ENCODE measurements at places on chromosomes 12 and 14.
A peak's percentile ranks its signal among the peaks of the same experiment; 100 is the strongest.

DNA sequence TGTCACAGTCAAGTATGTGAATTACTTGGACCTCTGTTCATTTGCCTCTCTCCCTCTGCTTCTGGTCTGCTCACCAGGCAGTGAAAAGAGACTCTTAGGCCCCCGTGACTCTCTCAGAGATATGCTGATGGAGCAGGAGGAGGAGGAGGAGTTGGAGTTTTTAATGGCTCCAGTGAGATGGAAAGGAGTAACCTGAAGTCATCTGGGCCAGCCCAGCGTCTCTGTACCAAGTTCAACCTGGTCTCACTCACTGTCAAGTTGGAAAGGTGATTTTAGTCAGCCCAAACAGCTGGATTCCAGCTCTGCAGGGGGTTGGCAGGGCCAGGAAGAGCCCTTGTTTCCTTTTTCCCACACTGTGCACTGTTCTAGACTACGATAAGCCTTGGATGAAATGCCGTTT lies 48.6 kb downstream of the SH2B3 start:
- DNase-seq: no peak

DNA sequence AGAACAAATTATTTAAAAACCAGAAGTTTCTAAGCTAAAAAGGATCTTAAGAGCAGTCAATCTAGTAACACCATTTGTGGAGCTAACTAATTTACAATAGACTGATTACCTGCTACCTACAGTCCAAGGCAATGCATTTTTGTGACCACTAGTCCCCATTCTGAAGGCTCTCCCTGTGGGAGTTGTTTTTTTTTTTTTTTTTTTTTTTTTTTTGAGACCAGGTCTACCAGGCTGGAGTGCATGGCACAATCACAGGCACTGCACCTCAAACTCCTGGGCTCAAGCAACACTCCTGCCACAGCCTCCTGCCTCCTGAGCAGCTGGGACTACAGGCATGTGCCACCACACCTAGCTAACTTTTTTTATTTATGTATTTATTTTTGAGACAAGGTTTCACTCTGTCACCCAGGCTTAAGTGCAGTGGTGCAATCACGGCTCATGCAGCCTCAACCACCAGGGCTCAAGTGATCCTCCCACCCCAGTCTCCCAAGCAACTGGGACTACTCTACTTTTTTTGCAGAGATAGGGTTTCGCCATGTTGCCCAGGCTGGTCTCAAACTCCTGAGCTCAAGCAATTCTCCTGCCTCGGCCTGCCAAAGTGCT lies 3.9 kb downstream of the GNPTAB start:
- no peak for DNase-seq

DNA sequence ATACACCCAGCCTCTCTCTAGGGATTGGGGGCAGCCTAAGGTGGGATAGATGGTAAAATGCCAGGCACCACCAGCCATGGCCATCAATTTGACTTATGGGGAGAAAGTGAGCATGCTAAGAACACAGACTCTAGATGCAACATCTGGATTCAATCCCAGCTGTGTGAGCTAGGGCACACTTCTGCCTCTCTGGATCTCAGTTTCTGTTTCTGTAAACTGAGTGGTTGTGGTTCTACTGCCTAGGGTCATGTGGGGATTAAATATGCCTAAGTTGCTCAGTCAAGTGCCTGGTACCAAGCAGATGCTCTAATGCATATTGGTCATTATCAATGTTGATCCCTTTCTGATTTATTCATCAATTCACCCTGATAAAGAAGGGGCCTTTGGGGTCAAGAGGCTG lies 12.6 kb upstream of the OAS1 start:
- no peak for DNase-seq

- no peak for DNase-seq
These were observed 58.2 kb downstream of the DIO3 start for GRCh38 chr14:101619484-101619883.

DNA sequence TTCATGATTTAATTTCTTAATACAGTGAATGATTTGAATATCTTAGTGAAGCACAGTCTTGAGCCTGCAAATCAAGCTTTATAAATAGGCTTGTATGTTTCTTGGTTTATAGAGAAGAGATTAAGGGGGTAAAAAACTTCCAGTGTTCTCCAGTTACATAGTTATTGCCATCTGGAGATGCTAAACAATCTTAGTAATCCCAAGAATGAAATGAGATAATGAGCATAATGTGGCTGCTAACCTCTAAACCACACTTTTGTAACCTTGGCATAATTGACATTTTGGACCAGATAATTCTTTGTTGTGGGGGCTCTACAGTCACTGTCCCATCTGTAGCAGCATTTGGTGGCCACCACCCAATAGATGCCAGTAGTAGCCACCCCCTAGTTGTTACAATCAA lies 316.8 kb downstream of the CCDC91 start:
- DNase-seq: peak; percentile 12

- no peak for DNase-seq
These were observed 112.1 kb downstream of the TSPAN9 start for GRCh38 chr12:3189282-3189681.

DNA sequence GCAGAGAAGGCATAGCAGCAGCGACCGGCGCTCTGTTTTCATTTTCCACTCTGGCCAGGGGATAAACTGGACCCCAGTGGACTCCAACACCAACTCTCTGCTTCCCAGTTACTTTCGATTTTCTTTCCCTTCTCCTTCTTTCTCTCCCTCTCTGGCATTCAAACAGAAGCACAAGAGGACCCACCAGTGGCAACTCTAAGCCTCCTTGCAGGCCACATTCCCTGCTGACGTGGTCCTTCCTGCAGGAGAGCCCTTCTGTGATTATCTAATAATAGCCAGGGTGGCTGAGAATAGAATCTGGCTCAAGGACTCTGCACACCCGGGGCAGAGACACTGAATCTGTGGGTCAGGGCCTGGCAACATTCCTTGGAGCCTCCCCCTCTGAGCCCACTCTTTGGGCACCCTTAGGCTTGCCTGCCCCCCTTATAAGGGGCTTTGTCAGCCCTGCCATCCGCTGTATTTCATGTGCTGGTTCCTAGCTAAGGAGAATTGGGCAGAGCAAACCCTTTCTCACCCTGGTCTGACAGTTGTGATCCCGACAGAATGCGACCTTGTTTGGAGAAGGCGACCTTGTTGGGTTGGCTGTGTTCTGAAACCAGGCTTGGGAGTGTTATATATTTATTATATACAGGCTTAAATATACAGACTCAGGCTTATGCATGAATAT lies 8.2 kb upstream of the HOXC6 start:
- DNase-seq: no peak

- DNase-seq: peak; percentile 20
These were observed 89.5 kb downstream of the ALX1 start for GRCh38 chr12:85369365-85370154.

GRCh38 chr12:70236990-70237389 lies 6.2 kb upstream of the CNOT2 start:
- no peak for DNase-seq

GRCh38 chr14:99327050-99327449 lies 55.1 kb upstream of the BCL11B start:
- no peak for DNase-seq

DNA sequence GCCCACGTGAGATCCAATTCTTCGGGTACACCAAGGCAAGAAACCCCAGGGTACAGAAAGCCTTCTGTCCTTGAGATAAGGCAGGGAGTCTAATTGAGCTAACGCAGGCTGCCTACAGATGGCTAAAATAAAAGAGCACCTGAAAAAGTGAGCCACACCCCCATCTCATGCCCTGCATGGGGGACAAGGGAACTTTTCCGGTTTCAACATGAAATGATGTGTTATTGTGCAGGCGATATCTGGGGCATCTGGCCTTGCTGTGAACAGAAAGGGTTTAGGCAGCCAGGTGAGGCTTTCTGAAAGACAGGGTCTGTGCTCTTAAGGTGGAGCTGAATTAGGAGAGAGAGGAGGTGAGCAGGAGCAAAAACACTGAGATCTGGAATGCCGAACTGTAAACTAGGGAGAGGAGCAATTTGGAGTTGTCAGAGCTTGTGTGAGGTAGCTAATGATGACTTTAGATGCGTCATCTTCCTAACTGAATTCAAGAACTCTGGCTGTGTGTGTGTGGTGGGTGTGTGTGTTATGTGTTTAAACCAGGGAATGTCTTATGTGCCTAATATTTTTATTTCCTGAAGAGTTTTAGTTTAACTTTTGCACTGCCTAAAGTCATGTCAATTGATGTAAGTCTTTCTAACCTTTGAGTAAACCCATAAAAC lies 20.1 kb upstream of the LDHB start:
- no peak for DNase-seq

DNA sequence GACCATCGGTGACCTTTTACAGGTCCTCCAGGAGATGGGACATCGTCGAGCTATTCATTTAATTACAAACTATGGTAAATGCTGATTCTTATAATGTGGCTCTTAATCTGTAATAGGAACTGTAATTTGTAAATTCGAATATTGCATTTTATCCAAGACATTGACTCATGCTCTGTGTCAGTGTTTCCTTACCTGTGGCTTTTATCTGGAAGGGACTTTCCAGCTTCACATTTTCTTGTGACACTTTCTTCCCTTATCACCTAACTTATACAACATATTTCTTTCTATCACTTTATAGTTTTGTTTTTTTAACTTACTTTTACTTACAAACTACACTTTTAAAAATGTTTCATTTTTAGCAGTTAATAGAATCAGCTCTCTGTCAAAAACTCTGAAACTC lies 14.8 kb downstream of the IRAK3 start:
- DNase-seq: no peak

DNA sequence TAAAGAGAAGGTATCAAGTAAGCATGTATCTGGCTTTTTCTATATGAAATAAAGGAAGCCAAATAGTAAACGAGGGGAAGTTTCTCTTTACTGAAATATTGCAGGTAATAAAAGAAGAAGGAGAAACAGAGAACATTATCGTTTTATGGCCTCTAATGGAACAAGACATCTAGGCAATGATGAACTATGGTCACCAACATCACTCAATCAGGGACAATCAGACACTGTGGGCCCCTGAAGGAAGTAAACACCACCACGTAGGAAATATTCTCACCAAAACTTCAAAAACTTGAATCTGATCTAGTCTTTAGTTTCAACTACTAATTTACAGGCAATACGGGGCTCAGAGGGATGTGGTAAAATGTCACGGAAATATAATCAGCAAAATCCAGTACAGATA lies 15.9 kb downstream of the HEBP1 start:
- DNase-seq: no peak

- peak; percentile 67 for DNase-seq
These were observed 1.0 kb upstream of the CLIP1 start for GRCh38 chr12:122423258-122424165.

- DNase-seq: no peak
These were observed 41.8 kb downstream of the SCAF11 start for GRCh38 chr12:45948546-45948945.

DNA sequence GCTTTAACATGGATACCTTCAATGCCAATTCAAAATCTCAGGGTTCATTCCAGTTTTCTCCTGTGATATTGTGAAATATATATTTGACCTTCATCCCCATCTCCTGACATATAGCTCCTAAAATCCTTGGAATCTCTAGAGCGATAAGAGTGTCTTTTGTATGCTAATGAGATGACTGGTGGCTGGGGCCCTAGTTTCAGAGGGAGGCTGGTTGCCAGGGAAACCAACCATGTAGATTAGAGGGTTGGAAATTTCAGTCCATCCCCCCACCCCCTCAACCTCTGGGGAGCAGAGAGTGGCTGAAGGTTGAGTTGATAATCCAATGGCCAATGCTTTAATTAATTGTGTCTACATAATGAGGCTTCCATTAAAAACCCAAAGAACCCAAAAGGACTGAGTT lies 59.4 kb downstream of the SDR9C7 start:
- no peak for DNase-seq

DNA sequence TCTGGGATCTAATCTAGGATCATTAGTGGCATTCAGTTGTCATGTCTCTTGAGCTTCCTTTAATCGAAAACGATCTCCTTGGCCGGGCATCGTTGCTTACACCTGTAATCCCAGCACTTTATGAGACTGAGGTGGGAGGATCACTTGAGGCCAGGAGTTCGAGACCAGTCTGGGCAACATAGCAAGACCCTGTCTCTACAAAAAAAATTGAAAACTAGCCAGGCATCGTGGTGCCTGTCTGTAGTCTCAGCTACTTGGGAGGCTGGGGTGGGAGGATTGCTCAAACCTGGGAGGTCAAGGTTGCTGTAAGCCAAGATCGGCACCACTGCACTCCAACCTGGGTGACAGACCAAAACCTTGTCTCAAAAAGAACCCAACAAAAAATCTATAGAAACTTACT lies 9.0 kb downstream of the PUS1 start:
- no peak for DNase-seq

GRCh38 chr14:85572845-85573244 lies 42.9 kb downstream of the FLRT2 start:
- peak; percentile 80 for DNase-seq

DNA sequence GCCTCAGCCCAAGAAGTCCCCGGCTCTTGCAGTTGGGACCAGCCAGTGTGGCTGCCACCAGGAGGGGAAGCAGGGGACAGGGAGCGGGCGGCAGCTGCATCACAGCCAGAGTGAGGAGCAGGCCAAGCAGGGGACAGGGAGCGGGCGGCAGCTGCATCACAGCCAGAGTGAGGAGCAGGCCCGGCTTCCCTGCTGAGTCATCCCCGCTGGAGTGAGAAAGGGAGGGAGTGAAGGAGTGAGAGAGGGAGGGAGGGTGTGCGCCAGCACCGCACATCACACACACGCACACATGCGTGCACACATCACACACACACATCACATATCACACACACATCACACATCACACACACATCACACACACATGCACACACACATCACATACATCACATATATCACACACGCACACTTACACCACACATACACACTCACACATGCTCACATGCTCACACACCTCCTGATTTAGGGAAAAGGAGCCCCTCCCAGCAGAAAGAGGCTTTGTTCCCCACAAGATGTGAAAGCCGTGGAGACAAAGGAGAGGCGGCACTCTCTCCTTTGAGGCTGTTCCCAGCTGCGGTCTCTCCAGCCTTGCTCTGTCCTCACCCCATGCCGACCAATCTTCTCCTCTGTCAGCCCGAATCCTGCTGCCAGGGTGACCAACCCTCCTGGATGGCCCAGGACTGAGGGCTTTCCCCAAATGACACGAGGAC lies 16.7 kb upstream of the ZDHHC22 start:
- peak; percentile 76 for DNase-seq

- no peak for DNase-seq
These were observed 78.9 kb downstream of the SNAPC1 start for GRCh38 chr14:61841145-61841544.

GRCh38 chr12:57240066-57240921 lies 10.7 kb downstream of the STAC3 start:
- DNase-seq: peak; percentile 60

GRCh38 chr12:19548834-19549233 lies 109.5 kb downstream of the AEBP2 start:
- no peak for DNase-seq

DNA sequence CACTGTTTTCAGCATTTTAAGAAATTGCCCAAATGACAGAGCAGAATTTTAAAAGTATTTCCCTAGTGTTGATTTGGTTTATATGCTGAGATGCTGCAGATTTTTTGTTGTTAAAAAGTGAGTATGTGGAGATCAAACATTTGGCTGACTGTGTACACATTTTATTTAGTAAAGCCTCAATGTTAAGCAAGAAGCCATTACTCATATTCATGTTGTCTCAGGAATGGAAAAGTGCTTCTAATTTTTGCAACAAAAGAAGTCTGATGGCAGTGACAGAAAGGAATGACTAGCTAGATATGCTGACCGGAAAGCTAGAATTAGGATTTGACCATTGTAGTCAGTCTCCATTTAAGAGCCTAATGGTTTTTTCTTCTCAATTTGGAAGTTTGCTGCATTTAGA lies 22.5 kb downstream of the SLC38A6 start:
- peak; percentile 49 for DNase-seq
